ENCODE measurements at places on chromosomes 2 and 18.

- DNase-seq: no peak
These were observed 119.1 kb downstream of the BAZ2B start for GRCh38 chr2:159497256-159497655.

GRCh38 chr2:55408098-55408882, 11.4 kb downstream of the CCDC88A start:
- DNase-seq: no peak

DNA sequence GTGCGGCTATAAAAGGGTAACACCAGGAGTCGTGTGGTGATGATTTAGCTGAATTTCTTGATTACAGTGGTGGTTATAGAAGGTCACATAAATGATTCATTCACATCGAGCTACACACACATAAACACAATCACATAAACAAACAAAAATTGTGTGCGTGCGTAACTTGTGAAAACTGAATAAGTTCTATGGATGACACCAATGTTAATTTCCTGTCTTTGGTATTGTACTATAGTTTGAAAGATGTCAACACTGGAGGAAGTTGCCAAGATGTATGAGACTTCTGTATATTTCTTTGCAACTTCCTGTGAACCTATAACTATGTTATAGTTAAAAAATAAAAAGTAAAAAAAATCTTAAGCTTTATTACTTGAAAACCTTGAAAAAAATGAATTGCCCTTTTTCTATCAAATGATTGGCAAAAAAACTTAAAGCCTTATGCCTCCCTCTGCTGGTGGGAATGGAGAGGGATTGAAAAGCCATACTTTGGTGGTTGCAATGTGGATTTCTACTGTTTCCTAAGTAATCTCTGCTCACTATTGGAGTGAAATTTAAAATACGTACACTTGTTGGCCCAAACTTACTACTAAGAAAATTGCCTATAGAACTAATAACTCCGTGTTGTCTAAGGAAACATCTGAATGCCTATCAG, 227.7 kb downstream of the RPIA start:
- DNase-seq: no peak

DNA sequence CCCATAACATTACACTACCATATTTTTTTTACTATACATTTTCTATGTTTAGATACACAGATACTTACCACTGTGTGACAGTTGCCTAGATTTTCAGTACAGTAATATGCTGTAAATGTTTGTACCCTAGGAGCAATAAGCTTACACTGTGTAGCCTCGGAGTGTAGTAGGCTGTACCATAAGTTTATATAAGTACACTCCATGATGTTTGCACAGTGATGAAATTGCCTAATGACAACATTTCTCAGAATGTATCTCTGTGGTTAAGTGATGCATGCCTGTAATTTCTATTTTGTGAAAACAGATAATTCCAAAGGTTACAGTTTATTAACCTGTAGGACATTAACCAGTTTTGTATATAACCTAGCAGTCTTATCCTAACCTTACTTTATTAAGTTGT, 128.1 kb upstream of the RBMS1 start:
- no peak for DNase-seq

GRCh38 chr2:133674433-133675331, 106.4 kb upstream of the NCKAP5 start:
- DNase-seq: peak; percentile 82

GRCh38 chr2:30826481-30826880, 19.2 kb upstream of the CAPN13 start:
- no peak for DNase-seq

DNA sequence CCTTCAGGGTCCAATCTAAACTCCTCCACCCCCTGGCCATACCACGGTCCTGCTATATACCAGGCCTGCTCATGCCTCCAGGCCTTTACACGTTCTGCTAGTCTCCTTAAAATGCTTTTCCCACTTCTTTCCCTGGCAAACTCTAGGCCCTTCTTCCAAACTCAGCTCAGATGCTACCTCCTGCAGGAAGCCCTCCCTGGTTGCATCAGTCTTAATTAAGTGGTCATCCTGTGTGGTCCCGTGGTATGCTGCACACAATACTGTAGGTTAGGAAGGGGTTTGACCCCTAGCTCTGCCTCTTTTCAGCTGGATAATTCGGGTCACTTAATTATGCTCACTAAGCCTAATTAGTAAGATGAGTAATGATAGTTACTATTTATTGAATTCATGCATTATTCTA, 85.9 kb upstream of the SP3 start:
- no peak for DNase-seq

DNA sequence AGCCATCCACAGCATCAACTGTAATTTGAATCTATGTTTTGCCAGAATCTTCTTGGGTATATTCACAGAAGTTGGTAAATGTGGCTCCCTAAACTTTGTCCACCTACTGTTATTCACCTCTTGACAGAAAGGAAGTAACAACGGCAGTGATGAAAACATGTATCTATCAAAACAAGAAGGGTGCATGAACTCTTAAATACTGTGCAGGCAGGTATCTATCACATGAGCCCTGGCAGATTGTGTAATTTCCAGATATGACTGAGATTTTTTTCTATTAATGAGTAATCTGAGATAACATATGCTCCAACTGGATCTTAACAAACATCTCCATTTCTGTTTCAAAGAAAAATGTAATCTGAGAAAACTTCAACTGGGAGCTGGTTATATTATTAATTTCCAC, 36.6 kb downstream of the SFT2D3 start:
- DNase-seq: no peak

DNA sequence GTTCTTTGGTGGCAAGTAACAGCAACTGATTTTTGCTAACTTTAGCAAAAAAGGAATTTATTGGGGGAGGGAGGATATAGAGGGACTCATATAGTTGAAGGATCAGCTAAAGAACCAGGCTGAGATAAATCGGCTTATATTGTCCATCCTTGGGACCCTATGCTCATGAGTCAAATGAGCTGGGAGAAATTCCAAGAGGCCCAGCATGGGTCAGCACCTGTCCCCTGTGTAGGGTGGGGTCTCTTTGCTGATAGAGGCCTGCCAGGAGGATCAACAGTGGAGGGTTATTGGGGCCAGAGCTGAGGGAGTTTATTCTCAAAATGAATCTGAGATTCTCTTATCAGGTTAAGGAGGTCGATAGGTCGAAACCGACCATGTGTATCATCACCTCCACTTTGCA, 97.2 kb downstream of the VAPA start:
- DNase-seq: no peak

DNA sequence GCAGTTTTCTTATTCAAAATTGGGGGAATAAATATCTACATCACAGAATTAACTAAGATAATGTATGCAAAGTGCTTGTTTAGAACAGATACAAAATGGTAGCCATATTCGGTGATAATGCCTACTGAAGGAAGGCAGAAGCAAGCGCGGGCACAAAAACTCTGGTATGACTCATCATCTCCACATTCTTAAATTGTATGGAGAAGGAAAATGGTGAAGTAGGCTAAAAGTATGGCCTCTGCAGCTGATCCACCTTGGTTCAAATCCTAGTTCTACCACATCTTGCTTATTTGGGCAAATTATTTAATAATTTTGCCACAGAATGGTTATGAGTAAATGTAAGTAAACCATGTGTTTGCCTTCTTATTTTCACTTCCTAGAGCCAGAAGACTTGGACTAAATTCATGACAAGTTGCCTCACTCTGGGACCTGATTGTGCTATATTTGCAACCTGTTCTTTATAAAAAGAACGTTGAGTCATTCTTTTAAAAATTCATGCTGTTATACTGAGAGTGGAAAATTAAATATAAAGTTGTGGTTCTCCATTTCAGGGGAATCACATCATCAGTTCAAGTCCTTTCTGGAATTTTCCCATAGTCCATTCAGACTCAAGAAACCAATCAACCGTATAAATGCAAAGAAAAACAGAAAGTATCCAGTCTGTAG, 9.0 kb upstream of the CDK15 start:
- DNase-seq: no peak

Measured in anterior cingulate cortex (tissue), 58 donors.